Right ventricle myocardium inferior (tissue), 1 donor: ENCODE measurements at places on chromosomes 4 and X. TPM values are rescaled to one million over a fixed set of nuclear protein-coding genes. Genes with fewer than 3 reads are reported as not detected.

The NDNF gene
- 8.1 TPM for total RNA-seq

The TCEAL3 gene
- 19.3 TPM for total RNA-seq

The BLOC1S4 gene
- total RNA-seq: 6.0 TPM

The GRIA3 gene
- total RNA-seq: 0.73 TPM

The PRR32 gene
- 0.57 TPM for total RNA-seq
